Ascending aorta (tissue), 2 donors: ENCODE measurements at places on chromosomes 3 and 15. TPM values are rescaled to one million over a fixed set of nuclear protein-coding genes. Genes with fewer than 3 reads are reported as not detected.

The SNTN gene
- total RNA-seq = not detected

The ACKR2 gene
- total RNA-seq = 24.5 TPM

The SLC35G2 gene
- 10.0 TPM for total RNA-seq

The PPM1L gene
- total RNA-seq = 20.3 TPM

The DAZL gene
- not detected for total RNA-seq

The CCDC13 gene
- 2.1 TPM for total RNA-seq

The GREM1 gene
- total RNA-seq = not detected

The TEX55 gene
- not detected for total RNA-seq

The CSTA gene
- not detected for total RNA-seq

The OPA1 gene
- 19.5 TPM for total RNA-seq

The RLBP1 gene
- not detected for total RNA-seq

The KLHL25 gene
- 12.6 TPM for total RNA-seq

The STRIT1 gene
- total RNA-seq = not detected

The SENP5 gene
- total RNA-seq = 11.0 TPM

The CFAP20DC gene
- not detected for total RNA-seq

The ARPP21 gene
- total RNA-seq = not detected

The GHRL gene
- total RNA-seq = not detected

The KNL1 gene
- total RNA-seq = not detected

The ZNF774 gene
- total RNA-seq = 0.21 TPM
